Activated CD8-positive, alpha-beta T cell treated with anti-CD3 and anti-CD28 coated beads for 36 hours (primary cell): ENCODE measurements at places on chromosomes 1 and 21.

DNA sequence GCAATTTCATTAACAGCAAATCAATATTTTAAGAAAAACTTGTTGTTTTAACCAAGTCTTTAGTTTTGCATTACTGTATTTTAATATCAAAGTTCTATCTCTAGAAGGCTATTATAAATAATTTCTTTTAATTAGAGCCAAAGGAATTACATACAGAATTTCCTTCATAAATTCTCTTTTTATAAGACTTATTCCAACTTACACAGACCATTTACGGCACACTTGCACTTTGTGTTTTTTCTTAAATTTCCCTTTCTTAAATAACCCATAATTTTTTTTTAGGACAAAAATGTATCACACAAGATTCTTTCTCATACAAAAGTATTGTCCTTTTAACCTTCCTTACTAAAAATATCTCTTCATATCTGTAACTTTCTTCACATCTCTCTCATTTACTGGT lies 458.5 kb upstream of the CHRM3 start:
- no peak for DNase-seq

DNA sequence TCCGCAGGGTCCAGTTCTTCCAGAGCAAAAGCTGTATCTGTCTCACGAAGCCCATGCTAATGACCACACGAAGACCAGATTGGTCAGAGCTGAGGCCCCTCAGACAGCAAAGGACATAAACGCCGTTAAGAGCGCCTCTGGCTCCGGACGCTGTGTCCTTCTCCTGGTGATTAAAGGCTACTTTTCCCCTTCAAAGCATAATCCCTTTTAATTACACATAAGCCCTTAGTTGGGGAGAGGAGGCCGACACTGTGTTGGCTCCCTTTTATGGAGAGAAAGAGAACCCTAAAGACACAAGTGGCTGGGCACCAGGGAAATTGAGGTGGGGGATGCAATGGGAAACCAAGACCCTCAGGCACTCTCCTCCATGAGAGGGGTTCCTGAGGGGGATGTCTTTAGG lies at the start of gene ABCA4:
ABCA4 (minus strand) TSS at position 158 of the 400 bp plus-strand sequence; CDS start at position 55, 103 bp downstream.
- DNase-seq: no peak

- no peak for DNase-seq
These were observed 42.4 kb upstream of the BACH1 start for GRCh38 chr21:29256126-29256910.

- no peak for DNase-seq
These were observed 26.2 kb downstream of the FMN2 start for GRCh38 chr1:240117930-240118329.

- DNase-seq: no peak
These were observed 8.0 kb upstream of the PLXNA2 start for GRCh38 chr1:208251911-208252835.

- no peak for DNase-seq
These were observed 36.8 kb downstream of the FBXO42 start for GRCh38 chr1:16315437-16315836.

- no peak for DNase-seq
These were observed 25.1 kb upstream of the MYCL start for GRCh38 chr1:39926820-39927219.

GRCh38 chr1:178613271-178613945 lies 100.5 kb downstream of the TEX35 start:
- DNase-seq: no peak

DNA sequence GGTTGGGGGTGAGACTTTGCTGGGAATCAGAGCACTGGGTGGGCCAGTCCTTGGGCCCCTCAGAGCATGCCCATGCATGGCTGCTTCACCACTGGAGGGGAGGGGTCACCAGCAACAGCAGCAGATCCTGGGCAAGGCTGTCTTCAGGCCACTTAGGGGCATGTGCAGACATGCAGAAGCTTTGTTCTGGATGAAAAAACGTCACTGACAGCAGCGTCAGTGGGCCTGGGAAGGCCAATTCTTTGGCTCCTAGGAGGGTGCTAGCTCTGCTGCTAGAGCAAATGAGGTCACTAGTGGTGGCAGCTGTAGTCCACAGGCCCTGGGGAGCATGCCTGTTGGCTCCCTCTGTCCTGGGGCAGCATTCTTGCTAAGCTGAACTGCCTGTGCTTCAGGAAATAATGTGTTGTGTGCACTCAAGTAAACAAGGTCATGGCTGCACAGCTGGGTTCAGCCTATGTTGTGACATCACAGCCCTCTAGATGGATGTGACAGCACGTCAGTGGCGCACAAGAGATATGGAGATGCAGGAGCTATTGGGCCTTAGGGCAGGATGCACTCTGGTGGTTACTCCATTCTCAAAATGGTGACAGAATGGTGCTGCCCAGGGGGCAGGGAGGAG lies 27.0 kb downstream of the ZC3H11B start:
- no peak for DNase-seq

GRCh38 chr1:184520336-184520735 lies 133.5 kb downstream of the C1orf21 start:
- DNase-seq: no peak

- no peak for DNase-seq
These were observed at the start of gene MCM3AP for GRCh38 chr21:46285206-46285661. Gene MCM3AP (minus strand): TSS chr21:46285611. CDS start chr21:46285286, 325 bp downstream.

GRCh38 chr1:195763146-195763906 lies 844.9 kb downstream of the KCNT2 start:
- DNase-seq: no peak

DNA sequence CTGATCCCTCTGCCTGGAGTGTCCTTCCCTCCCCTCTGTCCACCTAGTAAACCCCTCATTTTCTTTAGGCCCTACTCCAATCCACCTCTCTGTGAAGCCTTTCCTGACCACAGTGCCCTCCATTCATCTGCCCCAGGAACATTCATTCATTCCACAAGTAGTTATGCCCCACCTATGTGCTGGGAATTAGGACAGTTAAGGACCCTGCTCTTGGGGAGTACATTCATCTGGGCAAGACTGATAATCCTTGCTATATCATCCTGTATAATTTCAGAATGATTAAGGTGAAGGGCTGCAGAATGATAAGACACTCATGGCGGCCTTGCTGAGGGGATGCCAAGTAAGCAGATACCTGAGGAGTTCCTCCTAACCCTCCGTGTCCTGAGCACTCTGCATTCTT lies 10.3 kb upstream of the FAM20B start:
- DNase-seq: no peak

- DNase-seq: no peak
These were observed 10.9 kb upstream of the SH2D1B start for GRCh38 chr1:162422662-162423375.

DNA sequence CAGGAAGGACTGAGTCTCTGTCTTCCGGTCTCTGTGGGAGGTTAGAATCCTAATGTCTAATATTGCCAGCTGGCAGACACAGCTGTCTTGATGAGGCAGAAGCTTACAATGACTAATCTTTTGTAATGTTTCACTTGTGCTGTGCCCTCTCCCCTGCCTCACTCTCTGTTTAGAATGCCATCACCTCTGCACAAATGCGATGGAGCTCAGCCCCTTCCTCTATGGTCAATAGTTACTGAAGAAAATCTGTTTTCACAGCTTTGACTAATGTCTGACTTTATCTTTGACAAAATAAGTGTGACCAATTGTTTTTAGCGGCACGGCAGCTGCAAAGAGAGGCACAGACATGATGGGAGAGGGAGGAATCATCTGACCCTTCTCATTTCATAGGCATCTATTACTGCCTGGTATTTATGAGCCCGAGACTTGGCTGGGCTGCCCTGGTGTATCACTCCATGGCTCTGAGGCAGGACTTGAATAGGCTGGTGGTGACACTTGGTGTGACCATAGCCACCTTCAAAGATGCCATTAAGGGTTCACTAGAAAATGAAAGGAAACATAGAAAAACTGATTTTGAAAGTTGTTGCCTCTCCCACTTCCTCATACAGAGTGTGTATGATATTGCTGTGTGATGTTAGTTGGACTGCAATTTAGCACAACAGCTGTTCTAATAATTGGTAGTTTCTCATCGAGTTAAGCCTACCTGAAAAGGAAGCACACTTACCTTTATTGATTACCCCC lies 163.2 kb upstream of the NBPF11 start:
- no peak for DNase-seq

DNA sequence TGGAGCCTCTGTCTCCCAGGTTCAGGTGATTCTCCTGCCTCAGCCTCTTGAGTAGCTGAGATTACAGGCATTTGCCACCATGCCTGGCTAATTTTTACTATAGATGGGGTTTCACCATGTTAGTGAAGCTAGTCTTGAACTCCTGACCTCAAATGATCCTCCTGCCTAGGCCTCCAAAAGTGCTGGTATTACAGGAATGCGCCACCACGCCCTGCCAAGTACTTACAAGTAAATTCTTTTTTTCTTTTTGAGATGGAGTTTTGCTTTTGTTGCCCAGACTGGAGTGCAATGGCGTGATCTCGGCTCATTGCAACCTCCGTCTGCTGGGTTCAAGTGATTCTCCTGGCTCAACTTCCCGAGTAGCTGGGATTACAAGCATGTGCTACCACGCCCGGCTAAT lies 42.5 kb downstream of the RPRD2 start:
- no peak for DNase-seq

DNA sequence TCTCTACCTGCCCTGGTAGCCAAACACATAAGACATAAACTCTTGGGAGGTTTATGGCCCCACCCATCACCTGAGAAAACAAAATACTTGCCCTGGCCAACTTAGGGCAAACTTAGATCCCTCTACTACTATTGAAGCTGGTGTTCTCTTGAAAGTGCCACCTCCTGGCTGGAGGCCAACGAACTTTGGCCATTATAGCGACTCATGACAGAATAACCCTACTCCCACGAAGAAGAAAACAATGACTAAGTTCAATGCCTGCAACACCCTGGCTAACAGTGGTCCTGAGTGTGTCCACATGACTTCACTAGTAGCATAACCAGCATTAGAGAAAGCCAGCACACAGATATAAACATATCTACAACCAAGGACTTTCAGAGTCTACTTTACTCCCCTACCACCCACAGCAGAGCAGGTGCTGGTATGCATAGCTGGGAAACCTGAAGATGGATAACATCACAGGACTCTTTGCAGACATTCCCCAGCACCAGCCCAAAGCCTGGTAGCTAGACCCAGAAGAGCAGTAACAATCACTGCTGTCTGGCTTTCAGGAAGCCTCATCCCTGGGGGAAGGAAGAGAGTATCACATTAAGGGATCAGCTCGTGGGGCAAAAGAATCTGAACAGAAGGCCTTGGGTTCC lies 81.0 kb downstream of the SLC30A10 start:
- no peak for DNase-seq

DNA sequence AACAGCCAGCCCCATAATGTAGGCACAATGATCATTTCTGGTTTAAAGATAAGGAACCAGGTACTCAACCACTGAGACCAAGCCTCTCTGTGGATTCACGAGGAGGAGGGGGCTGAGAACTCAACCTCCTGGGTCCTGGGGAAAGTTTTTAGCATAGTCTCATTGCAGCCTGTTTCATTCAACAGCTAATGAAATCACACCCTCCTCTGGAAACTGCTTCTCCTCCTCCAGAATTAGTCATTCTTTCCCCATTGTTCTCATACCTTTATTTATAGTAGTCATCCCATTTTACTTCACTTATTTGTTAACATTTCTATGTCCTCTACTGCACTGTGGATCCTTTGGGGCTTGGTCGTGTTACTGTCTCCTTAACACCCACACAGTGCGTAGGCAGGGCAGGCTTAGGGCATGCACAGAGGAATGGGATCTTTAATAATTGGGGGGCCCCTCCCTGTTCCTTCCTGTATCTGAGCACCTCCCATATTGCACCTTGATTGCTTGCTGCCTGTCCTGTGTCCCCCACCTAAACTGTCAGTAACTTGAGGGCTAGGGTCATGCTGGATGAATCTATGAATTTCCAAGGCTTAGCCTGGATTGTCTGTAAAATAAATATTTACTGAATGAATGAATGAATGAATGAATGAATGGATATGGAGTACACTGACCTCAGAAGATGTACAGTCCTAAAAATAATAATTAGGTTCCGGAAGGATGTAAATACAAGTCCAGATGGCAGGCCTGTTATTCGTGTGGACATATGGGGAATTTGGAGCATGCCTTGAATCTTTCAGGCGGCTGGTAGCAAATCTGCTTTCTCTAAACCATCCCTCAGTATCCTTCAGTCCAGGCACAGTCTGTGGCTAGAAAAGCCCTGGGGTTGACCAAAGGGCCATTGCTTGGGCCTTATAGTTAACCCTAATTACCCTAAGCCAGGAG lies 153.8 kb upstream of the HMGB4 start:
- no peak for DNase-seq

DNA sequence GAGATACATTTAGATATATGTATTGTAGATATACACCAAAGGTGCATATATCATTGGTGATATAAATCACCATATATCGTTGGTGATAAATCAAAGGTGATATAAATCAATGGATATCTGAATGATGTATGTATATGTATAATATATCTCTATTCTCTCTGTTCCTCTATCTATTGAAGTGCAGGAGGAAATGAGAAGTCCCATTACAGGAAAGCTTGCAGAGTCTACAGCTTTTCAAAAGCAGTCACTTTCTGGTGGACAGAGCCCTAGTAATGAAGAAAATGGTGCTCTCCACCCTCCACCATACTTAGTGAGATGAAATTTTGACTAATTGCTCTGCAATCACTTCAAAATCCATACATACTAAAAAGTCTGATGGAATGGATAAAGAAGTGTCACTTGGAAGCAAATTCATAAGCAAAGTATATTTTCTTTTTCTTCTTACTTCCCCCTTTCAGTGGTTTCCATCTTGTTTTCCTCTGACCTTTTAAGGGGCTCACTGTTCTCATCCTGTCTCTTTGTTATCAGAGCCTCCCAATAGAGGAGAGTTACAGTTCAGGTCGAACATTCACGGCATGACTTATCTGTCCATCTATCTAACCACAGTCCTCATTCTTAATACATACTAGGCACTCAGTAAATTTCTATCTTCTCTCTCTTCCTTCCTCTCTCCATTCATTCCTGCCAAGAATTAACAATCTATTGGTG lies 227.2 kb downstream of the KCNJ6 start:
- no peak for DNase-seq

DNA sequence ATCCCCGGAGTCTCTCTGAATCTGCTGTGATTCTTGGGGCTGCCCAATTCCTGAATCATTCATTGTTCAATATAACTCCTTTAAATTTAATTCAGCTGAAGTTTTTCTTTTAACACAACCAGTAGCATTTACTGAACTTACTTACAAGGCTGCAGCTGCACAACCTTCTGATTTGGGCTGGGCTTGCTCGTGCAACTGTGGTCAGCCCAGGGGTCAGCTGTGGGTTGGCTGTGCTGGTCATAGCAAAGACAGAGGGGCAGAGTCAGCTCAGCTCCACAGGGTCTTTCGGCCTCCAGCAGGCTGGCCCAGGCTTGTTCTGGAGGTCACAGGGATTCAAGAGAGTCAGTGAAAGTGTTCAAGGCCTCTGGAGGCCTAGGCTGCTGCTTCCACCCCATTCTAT lies 186.1 kb downstream of the MATN1 start:
- no peak for DNase-seq

DNA sequence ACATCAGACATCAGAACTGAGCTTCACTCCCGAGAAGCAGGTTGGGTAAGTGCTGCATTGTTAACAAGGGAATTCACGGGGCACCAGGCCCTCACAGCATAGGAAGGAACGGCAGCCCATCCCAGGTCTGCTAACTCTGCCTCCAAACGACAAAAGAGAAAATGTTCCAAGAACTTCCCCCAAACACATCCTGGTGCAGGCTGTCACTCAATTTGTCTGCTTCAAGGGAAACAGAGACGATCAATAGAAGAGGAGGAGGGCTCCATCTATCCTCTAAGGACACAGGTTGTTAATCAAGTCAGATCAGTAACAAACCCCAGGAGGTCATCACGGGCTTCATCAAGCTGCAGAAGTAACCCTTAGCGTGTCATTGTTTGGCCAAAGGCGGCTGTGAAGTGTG lies 3.5 kb upstream of the TSPEAR start:
- DNase-seq: no peak

- DNase-seq: peak; percentile 79
These were observed 9.2 kb upstream of the CBR3 start for GRCh38 chr21:36125512-36126207.
